ENCODE measurements at places on chromosomes 5 and 9.

GRCh38 chr9:70043285-70043684 lies 363 bp upstream of the MAMDC2 start:
- no peak for DNase-seq

DNA sequence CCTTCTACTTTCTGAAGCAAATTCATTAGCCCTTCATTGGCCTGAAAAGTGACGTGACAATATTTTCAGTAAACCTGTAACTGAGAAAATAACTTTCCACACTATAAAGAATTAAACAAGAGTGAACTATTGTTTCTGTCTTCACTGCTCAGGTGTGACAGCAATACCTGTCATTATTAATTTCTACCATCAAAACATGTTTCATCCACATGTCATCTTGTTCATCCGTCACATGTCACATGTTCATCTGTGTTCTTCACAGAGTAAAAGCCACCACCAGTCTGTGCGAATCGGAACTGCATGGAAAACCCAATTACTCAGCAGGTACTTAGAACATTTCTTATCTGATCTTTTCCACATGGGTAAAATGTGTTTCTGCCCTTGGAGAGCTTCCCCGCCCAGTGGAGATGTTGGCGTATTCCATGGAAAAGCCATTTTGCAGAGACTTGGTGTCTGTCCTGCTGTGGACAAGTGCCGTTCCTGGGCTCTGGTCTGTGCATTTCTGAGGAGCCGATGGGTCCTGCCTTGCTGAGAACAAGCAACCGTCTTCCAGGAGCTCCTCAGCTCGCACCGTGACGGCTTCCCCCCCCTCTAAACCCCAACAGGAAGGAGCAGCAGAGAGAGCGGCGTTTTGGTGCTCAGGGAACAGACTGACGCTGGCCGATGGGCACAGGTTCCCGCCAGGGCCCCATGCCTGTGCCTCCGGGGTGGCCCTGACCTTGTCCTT lies 10.6 kb upstream of the EXOC3 start:
- DNase-seq, result no peak

- no peak for DNase-seq
Observed at GRCh38 chr5:89016741-89017303, 133.8 kb upstream of the MEF2C start.

- no peak for DNase-seq
Observed at GRCh38 chr9:84152204-84152603, 171.6 kb downstream of the RMI1 start.

- DNase-seq, result no peak
Observed at GRCh38 chr9:136563646-136564325, 17.9 kb upstream of the NOTCH1 start.

GRCh38 chr9:71025728-71026127 lies 95.7 kb downstream of the TRPM3 start:
- DNase-seq, result no peak

DNA sequence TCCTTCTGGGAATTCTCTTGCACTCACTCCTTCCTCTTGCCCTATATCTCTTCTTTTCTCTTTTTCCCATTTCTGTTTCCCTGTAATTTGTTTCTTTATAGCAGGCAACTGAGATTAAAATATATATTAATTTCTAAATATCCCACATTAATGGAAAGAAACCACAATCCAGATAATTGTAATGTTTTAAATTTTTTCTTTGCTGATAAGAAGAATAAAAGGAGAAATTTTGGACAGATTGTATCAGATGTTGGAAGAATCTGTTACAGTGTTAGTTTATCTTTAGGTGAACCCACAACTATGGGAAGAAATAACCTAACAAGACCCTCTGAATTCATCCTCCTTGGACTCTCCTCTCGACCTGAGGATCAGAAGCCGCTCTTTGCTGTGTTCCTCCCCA lies at the start of gene OR1L1:
OR1L1 (plus strand) TSS at position 301 of the 400 bp plus-strand sequence; CDS start at position 301, 0 bp downstream.
- DNase-seq, result no peak

- no peak for DNase-seq
Observed at GRCh38 chr5:170630711-170631141, 126.9 kb downstream of the KCNIP1 start.

DNA sequence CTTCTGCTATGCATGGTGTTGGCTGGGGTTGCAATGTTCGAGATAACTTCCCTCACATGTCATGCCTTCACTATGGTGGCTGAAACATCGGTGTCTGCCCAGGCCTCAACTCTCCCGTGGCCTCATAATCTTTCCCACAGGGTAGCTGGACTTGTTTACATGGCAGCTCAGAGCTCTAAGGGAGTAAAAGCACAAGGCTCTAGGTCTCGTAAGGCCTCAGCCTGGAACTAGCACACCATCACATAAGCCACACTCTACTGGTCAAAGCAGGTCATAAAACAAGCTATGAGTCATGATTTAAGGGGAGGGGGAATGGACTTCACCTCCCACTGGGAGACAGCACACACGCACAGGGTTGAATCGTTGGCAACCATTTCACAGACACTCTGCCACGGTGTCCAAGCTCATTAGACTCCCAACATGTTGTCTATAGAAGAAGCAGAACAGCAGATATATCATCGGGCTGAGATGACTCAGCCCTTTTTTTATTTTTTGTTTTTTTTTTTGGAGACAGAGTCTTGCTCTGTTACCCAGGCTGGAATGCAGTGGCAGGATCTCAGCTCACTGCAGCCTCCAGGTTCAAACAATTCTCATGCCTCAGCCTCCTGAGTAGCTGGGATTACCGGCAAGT lies 66.8 kb upstream of the IL17B start:
- peak; percentile 71 for DNase-seq

DNA sequence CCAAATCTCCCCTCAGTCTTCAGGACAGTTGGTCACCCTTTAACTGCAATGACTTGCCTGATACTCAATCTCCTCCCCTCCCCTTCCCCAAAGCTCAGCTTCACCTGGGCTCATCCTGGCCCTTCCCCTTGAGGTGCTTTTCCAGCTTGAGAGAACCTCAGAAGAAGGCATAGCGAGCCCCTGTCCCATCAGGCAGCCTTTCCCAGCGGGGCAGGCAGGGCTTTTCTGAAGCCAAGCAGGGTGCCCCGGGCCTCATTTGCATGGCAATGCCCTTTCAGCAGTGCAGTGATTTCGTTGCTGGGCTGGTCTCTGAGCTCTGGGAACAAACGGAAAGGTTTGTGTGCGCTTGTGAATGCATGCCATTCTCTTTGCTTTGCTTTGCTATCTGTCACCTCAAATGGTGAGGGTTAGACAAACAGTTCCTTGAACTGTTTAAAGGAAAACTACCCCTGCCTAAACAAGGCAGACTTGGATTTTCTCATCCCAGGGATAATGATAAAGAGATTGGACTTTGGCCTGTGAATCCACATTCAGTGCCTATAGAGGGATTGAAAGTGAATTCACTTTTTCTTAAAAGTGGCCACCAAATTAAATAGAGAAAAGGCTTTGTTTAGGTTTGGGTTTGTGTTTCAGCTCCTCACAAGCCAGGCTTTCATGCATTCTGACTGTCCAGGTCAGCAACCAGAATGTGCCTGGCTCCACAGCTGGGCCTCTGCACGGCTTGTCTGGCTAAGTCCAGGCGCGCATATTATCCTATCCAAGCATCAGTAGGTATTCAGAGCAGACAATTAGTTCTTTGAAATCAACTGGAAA lies 165.3 kb downstream of the ZNF608 start:
- no peak for DNase-seq

GRCh38 chr9:114953959-114954358 lies 23.6 kb upstream of the TNFSF8 start:
- peak; percentile 48 for DNase-seq

DNA sequence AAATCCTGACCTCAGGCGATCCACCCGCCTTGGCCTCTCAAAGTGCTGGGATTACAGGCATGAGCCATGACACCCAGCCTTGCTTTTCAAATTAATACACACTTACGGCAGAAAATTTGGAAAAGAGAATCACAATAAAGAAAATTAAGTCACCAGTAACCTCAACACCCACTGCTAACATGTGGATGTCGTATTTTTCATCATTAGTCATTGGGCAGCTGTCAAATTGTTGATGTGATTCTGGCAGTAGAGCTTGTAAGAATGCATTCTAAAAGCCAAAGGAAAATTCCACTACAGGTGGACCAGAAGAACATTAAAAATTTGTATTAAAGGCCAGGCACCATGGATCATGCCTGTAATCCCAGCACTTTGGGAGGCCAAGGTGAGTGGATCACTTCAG lies 237.3 kb upstream of the TUT7 start:
- no peak for DNase-seq

- no peak for DNase-seq
Observed at GRCh38 chr9:93308158-93308602, 124.2 kb downstream of the WNK2 start.

DNA sequence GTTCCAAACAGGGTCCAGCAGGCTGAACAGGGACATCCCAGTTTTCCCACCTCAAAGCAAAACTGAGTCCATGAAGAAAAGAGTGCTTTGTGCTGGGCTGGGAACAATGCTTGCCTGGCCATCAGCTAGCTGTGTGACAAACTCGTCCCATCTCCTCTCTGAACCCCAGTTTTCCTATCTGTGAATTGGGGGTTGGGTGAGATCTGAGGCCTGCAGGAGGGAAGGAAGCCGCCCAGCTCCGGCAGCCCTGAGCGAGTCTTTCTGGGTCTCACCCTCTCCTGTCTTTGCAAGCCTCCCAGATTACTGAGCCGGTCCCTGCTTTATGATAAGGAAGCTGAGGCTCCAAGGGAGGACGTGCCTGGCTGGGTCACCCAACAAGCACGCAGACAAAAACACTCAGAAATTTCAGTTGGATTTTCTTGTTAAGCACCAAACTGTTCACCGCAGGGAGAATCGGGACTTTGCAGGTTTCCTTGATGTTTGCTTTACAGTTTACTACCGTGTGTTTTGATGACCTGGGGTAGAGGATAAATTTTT lies 82.6 kb upstream of the LMX1B start:
- DNase-seq, result no peak

DNA sequence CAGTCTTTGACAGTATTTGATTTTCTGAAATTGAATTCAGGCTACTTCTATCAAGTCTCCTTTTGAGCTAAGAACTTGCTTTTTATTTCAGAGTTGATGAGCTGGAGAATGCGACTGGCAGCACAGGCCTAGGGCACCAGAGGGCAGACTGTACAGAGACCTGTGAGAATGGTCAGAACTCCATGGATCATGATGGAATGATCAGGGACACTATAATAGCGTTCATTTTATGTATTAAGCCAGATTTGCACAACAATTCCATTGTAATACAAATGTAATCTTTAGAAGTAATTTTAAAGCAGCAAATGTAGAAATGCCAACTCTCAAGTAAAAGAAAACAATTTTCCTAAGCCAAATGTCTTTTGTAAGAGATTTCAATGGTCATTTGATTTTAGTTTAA lies 902.4 kb downstream of the NR2F1-AS1 start:
- DNase-seq, result no peak

DNA sequence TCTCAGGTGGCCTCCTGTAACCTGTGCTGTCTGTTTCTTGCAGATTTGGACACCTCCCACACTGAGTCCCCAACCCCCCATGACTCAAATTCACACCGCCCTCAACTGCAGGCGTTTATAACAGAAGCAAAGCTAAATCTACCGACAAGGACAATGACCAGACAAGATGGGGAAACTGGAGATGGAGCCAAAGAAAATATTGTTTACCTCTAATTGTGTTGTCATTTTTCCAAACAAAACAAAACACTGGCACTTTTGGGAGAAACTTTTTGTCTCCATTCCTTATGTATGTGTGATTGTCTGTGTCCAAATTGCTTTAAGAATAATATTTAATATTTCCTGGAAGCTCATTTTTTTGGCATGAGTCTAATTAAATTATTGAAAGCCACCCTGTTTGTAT lies 314.8 kb downstream of the ARHGEF28 start:
- no peak for DNase-seq

GRCh38 chr5:129459777-129460671 lies at the start of gene ADAMTS19:
Gene ADAMTS19, plus strand, starts transcription at chr5:129460298. Its CDS starts 94 bp downstream, at chr5:129460392.
- no peak for DNase-seq

GRCh38 chr9:33662871-33663270 lies 132.5 kb upstream of the PRSS3 start:
- no peak for DNase-seq

- no peak for DNase-seq
Observed at GRCh38 chr5:109476292-109476691, 66.5 kb upstream of the PJA2 start.

DNA sequence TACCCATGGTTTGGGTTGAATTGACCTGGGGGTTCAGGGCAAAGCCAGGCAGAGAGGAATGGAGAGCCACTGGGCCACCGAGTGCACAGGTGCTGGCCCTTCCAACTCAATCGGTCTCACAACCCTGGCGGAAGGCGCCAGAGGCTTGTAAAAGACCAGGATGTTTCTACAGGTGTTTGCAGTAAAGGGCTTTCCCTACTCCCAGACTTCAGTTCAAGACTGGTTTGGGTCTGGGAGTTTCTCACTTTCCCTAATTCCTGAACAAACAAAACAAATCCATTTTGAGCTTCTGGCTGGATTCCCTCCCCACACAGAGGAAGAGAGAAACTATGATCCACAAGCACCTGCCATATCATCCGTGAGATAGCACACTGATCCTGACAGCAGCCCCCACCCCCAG lies 125.2 kb upstream of the KLF4 start:
- no peak for DNase-seq
